ENCODE measurements at places on chromosomes 12 and 14.
A peak's percentile ranks its signal among the peaks of the same experiment; 100 is the strongest.

DNA sequence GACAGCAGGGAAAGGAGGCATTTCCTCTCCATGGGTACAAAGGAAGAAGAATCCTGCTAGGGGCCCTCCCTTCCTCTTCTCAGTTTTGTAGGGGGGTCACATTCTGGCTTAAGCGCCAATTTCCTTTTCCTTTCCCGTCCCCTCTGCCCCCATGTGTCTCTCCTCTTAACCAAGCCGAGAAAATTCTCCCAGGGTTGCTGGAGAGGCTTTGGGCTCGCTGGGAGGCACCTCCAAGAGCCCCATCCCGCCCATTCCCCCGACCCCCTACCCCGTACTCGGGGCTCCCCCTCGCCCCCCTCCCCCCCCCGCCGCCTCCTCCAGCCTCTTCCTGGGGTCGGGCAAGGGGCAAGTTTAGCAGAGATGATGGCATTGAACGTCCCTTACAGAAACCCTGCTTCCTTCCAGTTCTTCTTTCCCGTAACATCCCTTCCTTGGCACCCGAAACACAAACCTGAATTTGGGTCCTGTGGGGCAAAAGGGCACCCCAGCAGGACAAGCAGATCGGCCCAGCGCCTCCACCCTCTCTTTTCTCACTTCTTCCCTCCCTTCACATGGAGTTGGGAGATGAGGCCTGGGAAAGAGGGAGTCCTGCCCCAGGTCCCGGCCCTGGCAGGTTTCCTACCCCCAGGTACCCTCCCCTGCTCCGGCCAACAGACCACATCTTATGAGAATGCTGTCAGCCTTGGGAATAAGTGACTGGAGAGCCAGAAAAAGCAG lies 13.7 kb downstream of the PLEKHG6 start:
- no peak for DNase-seq

GRCh38 chr12:22110176-22110575 lies 64.2 kb downstream of the CMAS start:
- DNase-seq: no peak

DNA sequence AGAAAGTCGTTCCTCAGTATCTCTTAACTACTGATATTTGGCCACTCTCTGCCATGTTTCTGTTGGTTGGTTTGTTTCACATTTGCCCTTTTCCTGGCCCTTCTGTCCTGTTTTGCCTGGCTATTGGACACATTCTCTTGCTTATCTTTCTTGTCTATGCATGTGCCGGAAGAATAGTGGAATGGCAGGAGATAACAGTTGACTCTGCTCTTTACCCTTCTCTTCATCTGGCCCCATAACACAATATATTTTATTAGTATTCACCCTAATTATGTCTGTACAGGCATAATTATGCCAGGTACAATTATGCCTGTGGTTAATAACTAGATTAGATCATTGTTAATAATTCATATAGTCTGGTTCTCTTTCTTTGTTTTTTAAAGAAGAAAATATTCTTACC lies 243.5 kb upstream of the LMO3 start:
- no peak for DNase-seq

- no peak for DNase-seq
These were observed 2.1 kb upstream of the UBC start for GRCh38 chr12:124916374-124917134.

DNA sequence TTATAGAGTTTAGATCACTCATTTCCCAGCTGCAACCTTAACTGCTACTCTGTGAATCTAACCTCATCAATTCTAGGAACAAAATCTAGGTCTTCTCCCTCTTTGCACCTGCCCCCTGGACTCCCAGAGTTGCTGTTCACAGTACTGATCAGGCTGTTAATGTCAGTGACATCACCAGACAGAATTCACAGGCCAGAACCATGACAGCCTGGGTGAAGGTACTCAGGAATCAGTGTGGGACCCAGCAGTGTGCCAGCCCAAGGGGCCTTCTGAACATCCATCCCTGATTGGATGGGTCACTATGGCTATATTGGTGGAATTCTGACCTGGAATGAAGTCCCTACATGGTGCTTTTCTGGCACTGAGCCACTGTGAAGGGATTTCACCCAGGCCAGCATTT lies 72.8 kb downstream of the CLMN start:
- DNase-seq: no peak

GRCh38 chr14:68476212-68477109 lies 316.4 kb downstream of the ZFP36L1 start:
- DNase-seq: no peak

DNA sequence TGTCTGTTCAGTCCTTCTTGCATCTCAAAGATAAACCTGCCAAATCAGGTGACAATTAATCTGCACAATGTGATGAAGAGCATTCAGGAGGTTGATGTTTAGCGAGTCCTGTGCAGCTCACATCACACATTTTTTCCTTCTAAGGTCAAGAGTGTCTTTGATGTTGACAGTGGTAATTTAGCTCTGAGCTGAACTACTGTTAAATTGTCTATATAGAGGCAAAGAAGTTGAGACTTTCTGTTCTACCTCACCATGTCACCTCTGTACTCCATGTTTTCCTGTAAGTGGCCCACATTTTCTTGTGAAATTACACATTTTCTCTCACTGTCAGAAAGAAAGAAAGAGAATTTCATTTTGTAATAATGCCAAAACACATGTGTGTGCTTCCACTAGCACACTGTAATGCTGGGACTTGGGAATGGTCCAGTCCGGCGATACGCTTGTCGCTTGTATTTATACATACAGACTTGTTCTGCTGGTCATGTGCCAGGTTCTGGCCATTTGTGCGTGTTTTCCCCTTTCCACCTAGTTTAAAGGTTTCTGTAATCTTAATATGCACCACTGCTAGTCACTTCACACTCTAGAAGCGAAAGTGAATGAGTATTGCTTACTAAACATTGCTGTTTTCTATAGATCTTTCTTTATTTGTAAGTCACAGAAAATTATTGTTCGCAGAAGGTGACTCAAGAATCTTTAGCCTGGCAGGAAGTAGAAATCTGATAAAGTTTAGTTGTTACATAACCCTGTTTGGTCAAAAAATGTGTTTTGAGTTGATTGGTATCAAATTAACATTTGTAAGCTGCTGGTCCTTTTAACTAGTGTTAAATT lies 328.9 kb downstream of the TMTC2 start:
- no peak for DNase-seq

GRCh38 chr12:69000540-69001243 lies 67.7 kb upstream of the CPM start:
- DNase-seq: no peak

DNA sequence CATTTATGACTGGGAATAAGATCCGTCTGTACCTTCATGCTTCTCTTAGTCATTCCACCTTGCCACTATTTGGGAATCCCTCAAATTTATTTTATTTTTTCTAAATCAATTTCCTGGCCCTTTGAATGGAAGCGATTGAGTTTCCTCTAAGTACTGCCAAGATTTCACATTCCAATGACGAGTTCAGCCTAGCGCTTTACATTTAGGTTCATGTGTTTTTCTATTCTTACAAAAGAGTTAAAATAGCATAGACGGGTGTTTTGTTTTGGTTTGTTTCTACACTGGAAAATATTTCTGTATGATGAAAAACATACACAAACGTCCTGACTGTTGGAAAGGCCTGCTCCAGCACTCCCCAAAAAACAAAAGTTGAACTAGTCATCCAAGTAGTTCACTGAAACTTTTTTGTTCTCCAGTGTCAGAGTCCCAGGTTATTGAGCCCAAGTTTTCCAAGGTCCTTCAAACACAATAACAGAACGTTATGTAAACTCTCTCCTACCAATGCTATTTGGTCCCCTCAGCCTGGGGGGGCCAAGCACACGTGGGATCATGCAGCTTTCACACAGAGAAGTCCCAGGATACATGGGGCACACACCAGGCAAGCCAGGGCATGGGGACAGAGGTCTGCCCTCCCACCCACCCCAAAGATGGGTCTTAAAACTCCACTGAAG lies 74.8 kb upstream of the FOXN3 start:
- no peak for DNase-seq

DNA sequence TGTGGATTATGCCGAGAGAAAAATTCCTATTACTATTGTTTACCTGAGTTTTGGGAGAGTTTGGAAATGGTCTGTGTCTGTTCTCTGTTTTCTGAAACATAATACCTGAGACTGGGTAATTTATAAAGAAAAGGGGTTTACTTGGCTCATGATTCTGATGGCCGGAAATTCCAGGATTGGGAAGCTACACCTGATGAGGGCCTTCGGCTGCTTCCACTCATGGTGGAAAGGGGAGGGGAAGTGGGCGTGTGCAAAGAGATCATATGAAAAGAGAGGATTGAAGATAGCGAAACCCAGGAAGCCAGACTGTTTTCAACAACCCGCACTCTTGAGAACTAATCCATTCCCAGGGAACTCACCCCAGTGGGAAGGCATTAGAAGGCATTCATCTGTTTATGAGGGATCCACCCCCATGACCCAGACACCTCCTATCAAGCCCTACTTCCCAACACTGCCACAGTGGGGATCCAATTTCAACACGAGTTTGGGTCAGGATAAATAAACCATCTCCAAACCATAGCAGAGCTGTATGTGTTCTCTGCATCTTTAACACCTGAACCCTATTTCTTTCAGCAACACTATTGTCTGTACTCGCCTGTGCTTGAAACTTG lies 51.1 kb downstream of the APAF1 start:
- no peak for DNase-seq

- no peak for DNase-seq
These were observed 92.8 kb upstream of the KCNA1 start for GRCh38 chr12:4816744-4817525.

DNA sequence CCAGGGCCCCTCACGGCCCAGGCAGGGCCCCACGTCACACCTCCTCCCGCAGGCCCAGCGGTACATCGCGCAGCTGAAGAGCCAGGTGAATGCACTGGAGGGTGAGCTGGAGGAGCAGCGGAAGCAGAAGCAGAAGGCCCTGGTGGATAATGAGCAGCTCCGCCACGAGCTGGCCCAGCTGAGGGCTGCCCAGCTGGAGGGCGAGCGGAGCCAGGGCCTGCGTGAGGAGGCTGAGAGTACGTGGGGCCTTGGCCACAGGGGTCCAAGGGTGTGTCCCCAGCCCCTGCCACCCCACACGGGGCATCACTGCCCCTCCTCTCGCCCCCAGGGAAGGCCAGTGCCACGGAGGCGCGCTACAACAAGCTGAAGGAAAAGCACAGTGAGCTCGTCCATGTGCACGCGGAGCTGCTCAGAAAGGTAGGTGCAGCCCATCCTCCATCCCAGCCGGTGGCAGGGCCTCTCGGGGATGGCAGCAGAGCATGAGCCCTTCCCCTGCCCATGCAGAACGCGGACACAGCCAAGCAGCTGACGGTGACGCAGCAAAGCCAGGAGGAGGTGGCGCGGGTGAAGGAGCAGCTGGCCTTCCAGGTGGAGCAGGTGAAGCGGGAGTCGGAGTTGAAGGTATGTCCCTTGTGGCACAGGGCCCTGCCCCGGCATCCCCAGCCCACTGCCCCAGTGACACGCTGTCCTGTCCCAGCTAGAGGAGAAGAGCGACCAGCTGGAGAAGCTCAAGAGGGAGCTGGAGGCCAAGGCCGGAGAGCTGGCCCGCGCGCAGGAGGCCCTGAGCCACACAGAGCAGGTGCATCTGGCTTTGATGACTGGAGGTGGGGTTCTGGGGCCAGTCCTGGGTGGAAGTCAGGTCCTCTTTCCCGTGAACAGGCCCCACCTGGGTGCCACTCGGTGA lies 20.9 kb downstream of the HIP1R start:
- no peak for DNase-seq

DNA sequence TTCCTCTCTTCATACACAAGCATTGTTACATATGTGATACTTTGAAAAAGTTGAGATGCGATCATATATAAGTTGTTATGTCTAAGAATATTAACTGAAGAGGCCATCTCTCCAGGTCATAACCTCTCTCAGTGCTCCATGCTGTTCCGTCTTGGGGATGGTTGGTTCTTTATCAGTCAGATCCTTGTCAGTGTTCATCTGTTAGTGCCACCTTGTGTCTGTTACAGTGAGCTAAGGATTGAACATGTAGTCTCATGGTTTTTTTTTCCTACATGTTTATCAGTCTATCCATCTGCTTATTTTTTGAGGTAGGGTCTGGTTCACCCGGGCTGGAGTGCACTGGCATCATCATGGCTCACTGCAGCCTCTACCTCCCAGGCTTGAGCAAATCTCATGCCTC lies 30.5 kb downstream of the EP400 start:
- DNase-seq: no peak

DNA sequence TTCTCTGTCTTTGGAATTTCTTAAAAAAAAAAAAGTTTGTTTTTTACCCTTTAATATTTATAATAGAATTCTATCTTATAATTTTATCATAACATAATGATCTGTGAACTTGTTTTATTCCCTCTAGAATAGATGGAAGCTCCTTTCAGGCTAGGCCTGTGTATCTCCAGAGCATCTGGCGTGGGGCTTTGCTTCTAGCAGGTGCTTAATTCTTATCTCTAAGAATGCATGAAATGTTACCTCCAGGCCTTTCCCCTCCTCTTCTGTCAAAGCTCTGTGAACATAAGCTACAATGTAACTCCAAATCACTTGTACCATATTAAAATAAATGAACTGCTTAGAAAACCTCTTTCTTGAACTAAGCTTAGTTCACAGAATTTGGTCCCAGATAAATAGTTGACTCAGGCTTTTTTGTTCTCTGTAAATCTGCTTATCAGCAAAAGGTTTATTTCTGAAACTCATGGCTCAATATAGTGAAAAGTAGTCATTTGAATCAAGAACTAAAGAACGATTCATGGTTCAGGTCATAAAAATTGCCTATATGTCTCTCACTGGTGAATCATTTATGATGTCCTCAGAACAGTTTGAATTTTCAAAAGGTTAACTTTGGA lies 407.1 kb downstream of the TRHDE start:
- no peak for DNase-seq

- peak; percentile 23 for DNase-seq
These were observed 66.8 kb upstream of the GPR68 start for GRCh38 chr14:91311284-91311662.

All from activated CD4-positive, alpha-beta T cell treated with anti-CD3 and anti-CD28 coated beads for 1 hour (primary cell).